ENCODE measurements at places on chromosomes 2 and 18.

- peak; percentile 38 for DNase-seq
Observed at GRCh38 chr18:44156126-44156525, 524.6 kb upstream of the SETBP1 start.

DNA sequence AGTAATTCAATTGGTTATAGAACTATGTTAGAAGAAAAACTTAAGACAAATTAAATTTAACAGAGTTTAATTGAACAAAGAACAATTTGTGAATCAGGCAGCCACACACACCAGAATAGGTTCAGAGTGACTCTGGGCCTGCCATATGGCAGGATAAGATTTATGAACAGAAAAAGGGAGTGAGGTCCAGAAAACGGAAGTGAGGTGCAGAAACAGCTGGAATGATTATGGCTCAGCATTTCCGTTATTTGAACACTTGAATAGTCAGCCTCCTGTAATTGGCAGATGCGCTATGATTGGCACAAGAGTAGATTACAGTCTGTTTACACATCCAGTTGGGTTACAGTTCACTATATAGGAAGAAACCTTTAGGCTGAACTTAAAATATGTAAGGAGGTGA is 99.0 kb downstream of the MBD2 start:
- no peak for DNase-seq

DNA sequence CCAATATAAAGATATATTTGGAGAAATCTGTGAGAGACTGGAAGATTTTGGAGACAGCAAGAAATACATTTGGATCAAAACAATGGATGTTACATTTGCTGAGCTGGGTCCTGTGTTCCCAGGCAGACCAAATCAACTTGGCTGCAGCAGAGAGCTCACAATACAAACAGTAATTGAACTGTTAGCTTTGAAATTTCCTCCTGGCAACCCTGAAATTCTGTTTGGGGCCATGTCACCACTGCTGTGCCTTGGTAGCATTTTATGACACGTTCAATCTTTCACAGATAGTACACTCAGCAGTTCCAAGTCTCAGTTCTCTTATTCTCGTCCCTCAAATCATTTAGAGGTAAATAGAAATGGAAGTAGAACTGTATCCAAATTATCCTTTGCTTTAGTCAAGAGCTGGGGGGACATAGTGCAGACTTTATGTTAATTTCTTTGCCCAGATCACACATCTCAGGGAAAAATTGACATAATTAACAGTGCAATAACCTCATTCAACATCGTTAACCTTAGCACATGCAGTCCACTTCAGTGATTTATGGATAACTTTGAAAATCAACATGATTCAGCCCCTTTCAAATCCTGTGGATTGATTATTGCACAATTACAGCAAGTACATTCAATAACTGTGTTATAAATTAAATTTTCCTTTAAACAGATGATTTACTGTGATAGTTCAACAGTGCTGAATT is 277.4 kb upstream of the MC4R start:
- DNase-seq = no peak

DNA sequence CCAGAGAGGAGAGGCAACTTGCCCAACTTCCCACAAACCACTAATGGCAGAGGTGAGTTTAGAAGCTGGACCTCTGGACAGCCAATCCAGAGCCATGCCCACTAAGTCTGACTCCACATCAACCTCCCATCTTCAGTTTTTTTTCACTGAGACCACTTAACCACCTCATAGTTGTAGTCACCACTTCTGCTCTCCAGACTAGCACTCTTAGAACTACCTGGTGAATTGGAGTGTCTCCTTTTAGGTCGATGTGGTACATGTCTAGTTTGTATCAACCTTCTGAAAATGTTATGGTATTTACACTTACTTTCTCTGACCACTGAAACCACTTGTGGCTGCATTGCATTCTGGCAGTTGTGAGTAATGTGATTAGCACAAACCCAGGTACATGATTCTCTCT is 743.6 kb upstream of the FANCL start:
- no peak for DNase-seq

DNA sequence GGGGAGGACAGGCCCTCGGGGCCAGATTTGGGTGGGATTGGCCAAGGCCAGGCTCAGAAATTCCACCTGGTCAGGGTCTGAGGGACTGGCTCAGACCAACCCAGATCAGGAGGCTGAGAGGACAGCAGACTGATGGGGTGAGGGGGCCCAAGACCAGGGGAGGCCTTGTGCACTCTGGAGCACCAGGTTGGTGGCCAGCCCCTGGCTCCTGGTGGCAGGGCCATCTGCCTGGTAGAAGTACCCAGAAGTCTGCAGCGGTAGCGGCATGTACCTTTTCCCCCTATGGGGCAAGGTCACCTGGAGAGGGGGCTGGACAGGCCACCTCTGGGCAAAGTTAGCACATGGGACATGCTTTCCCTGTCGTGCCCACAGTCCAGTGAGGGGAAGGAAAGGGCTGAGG is 21.2 kb upstream of the ODC1 start:
- DNase-seq = no peak

GRCh38 chr18:24195296-24196053 is 56.6 kb downstream of the CABYR start:
- DNase-seq = no peak

DNA sequence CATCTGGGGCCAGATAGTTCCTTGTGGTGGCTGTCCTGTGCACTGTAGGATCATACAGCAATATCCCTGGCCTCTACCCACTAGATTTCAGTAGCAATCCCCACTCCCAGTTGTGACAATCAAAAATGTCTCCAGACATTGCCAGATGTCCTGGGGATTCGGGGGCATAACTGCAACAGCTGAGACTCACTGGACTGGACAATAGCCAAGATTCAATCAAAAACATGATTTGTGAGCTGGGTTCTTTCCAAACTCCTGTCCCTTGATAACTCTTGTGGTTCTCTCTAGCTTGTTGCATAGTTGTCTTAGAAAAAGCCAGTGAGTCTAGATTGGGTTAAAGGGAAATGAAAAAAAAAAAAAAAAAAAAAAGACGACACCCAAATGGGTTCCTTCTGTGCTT is 293.4 kb downstream of the CELF4 start:
- no peak for DNase-seq

DNA sequence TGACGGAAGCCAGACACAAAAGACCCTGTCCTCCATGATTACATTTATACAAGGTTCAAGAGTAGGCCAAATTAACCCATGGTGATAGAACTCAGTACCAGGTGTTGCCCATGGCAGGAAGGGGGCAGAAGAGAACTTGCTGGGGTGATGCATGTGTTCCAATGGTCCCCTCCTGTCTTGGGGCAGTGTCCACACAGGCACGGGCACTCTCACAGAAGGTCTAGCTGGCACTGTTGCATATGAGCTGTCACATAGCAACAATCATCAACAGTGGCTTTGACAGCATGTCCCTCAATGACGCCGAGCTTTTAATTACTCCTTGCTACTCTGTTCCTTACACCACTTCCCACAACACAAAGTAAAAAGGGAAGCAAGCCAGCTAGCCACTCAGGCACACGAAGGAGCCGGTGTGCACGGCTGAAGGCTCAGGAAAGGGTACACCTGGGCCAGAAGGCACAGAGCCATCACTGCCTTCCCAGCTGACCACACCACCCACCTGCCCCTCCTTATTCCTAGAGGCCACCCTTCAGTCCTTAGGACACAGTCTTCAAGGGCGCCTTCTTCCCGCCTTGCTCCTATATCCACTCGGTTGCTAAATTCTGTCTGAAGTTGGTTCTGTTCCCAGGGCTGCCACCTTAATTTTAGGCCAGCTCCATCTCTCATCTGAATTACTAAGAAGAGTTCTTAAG is 28.9 kb downstream of the RPL31 start:
- no peak for DNase-seq

- DNase-seq = no peak
Observed at GRCh38 chr18:37570336-37570930, 4.8 kb upstream of the CELF4 start.

DNA sequence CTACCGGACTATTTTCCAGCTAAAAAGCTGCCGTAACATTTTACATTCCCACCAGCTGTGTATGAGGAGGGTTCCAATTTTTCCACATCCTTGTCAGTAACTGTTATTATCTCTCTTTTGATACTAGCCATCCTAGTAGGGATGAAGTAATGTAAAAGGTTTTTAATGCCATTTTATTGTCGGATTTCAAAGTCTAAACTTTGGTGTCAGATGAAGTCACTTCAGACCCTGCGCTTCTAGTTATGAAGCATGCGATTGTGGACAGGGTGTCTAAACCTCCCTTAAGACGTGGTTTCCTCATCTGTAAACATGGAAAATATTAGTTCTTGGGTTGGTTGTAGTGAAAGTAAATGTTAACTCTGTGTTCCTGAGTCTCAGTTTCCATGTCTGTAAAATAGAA is 4.7 kb downstream of the DGKD start:
- no peak for DNase-seq

DNA sequence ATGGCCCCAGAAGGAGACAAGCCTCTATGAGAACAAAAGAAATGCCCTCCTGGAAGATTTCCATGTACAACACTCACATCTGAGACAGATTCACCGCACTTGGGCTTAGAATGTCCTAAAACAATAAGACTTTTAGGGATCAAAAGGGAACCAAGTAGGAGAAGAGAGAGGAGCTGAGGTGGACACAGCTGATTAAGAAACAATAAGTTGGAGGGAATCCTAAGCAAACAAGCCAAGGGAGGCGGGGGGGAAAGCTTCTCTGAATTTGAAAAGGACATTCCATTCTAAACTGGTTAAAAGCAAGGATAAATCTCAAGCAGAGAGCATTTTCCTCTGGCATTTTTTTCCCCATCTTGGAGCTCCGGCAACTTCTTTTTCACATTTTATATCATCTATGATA is 9.9 kb downstream of the ACVR1 start:
- no peak for DNase-seq

DNA sequence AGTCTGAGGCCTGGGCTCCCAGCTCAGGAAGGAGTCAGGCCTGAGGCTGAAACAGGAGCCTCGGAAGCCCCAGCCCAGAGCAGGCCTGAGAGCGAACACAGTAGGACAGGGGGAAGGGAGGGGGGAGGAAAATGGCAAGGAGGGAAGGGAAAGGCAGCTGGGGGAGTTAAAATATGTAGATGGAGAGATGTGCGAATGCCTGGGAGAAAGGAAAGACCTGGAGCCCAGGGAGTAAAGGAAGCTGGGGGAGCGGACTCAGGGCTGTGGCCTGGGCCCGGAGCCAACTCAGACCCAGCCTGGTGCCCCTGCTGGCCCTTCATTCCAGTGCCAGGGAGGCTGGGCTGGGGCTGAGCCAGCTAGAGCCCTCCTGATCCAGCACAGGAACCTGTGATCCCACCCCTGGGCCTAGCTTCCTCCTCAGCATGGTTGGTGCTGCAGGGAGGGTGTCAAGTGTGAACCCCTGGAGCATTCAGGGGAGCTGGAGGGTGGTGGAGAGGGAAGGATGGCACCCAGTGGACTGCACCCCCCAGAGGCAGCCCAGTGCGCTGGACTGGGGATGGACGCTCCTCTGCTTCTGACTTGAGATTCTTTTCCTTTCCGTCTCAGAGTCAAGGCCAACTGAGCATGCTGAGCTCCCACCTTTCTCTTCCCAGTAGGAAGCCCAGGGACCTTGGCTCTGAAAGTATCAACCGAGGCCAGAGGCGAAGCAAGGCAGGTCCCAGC is 46.3 kb downstream of the EMX1 start:
- no peak for DNase-seq

- DNase-seq = peak; percentile 68
Observed at GRCh38 chr2:226478109-226478809, 321.4 kb downstream of the IRS1 start.

- DNase-seq = no peak
Observed at GRCh38 chr2:26605999-26606846, 34.9 kb downstream of the CIB4 start.

DNA sequence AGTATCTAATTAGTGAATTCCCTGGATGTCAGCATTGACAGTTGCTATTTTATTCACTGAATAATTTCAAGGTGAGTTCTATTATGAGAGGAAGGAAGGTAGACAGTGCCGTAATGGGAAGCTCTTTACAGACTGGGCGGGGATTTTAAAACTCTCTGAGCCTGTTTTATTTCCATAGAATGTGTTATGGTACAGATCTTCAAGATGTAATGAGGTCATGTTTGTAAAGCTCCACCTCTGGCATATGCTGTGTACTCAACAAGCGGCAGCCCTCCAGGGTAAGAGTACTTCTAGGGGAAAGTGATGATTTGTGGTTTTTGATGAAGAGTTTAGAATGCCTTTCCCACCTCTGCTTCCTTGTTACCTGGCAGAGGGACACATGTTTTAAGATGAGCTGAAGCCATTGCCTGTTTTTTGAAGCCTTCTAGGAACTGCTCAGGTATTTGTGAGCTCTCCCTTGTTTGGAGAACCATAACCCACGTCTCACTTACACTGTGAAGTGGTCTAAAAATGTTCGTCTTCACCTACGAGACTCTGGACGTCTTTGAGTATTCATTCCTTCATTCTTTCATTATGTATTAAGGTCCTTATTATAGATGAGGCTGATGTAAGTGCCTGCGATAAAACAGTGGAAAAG is 251.2 kb downstream of the PTGR3 start:
- no peak for DNase-seq

DNA sequence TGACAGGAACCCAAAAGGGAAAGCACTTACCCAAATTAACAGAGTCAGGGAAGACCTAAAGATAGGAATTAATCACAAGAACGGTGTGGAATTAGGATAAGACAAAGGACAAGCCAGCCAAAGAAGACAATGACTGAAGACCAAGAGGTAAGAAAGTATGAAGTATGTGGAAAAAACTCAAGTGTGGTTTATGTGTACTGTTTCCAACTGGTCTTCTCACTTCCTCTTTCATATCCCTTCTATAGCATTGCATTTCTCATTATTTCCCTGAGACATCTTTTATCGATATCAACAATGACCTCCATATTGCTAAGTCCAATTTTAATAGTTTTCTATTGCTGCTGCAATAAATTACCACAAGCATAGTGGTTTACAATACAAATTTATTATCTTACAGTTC is 313.5 kb upstream of the SLC39A10 start:
- DNase-seq = no peak

GRCh38 chr2:215751911-215752272 is 261.5 kb downstream of the MREG start:
- DNase-seq = no peak

- no peak for DNase-seq
Observed at GRCh38 chr18:51523671-51524070, 326.2 kb upstream of the MEX3C start.

DNA sequence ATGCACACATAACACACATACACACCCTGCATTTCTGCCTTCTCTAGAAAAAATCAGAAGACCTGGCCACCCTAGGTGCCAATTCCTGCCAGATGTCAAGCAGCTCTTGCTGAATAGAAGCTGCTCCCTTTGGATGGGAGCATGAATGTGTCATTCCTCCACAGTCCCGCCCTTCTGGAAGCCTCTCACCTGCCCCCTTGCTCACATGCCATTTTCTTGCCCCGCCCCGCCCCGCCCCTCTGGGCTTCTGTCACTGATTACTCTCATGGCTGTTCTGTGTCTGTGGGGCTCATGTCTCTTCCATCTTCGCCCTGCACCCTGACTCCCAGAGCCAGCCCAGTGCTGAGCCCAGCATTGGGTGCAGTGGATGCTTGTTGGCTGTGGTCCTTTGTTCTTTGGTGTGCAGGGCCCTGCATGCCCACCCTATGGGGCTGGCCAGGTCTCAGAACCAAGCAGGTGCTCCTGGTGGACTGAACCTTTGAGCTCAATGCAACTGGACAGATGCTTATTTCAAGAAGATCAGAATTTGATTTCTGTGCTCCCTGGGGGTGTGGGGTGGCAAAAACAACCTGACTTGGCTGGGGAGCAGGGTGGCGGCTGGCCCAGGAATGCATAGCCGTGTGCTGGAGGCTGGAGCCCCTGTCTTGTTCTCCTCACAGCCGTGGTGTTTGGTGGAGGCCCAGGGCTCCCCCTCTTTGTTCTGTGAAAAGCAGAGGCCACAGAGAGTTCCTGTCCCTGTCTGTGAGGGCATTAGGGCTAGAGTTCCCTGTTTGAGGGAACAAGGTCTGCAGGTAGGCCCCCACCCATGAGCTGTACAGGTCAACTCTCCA is 140.6 kb upstream of the GLI2 start:
- DNase-seq = no peak

All from muscle of back (tissue), 13 donors.